ENCODE measurements at places on chromosomes 7 and 10.

DNA sequence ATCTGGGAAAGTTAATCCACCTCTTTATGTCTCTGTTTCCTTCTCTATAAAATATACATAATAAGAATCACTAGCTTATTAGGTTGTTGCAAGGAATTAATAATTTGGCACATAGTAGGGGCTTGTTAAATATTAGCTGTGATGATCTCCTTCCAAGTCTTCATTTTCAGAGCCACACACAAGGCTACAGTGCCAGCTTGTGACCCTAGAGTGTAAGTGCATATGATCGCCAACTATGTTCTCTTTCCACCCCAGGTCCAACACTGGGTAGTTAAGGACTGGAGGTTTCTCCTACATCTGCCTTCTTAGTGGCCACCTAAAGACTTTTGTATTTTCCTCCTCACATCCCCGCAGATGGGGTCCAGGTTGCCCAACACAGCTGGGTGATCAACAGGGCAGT is 17.9 kb upstream of the ACSM6 start:
- DNase-seq, result no peak

DNA sequence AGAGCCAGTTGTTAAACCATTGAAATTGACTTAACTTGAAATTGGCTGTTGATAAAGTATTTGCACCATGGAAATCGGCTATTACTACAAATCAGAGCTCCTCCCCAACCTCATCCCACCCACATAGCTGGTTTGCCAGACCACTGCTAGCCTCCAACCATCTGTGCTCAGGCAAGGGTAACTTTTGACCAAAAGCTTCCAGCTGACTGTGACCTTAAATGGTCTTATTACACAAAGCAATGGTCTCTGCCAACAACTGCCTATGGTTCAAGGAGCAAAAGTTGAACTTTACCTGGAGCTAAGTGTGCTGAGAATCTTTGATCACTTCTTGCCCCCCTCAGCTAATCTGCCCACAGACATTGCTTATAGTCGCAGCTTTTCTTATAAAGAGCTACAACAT is 48.5 kb upstream of the ADRB1 start:
- DNase-seq, result no peak

DNA sequence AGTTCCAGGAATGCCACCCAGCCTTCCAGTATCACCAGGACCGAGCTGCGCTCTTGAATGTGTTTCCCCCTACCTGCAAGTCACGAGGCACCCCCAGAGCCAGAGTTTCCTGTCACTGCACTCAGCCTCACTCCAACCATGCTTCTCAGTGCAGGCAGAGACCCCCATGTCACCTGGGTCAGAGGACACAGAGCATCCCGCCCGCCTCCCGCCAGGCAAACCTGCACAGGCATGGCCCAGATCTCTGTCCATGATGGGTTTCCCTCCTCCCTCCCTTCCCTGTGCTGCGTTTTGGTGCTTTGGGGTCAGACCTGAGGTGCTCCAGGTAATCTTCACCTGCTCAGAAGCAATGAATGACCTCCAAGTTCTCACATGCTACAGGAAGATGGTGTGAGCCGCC is 3.1 kb upstream of the RET start:
- DNase-seq, result no peak

- DNase-seq, result no peak
These were observed 102.7 kb downstream of the PRTFDC1 start for GRCh38 chr10:24849501-24850299.

GRCh38 chr10:77164616-77165311 is 472.8 kb downstream of the KCNMA1 start:
- DNase-seq, result no peak

- DNase-seq, result no peak
These were observed 628 bp downstream of the HPSE2 start for GRCh38 chr10:99234791-99235657.

GRCh38 chr10:60816628-60817397 is 38.5 kb downstream of the CDK1 start:
- no peak for DNase-seq

- no peak for DNase-seq
These were observed 34.7 kb downstream of the IMMP2L start for GRCh38 chr7:111527545-111527944.

DNA sequence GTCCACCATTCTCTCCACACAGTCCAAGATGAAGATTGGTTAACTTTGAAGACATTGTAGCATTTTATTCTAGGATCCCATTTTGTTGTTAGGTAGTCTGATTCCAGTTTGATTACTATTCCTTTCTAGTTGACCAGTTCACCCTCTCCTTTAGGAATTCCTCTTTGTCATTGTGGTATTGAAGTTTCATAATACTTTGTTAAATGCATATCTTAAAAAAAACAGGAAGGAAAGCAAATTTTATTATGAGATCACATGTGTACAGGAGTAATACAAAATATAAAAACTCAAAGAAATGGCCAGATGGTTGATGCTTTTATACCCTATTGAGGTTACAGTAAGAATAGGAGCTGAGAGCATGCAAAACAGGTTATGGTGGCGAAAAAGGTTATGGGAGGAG is 15.5 kb upstream of the SEMA3C start:
- no peak for DNase-seq

GRCh38 chr10:437698-438490 is 251.6 kb downstream of the DIP2C start:
- no peak for DNase-seq

GRCh38 chr10:98511876-98512275 is 65.1 kb upstream of the HPS1 start:
- DNase-seq, result no peak

GRCh38 chr10:71266147-71266917 is 52.7 kb upstream of the SLC29A3 start:
- DNase-seq, result no peak

- no peak for DNase-seq
These were observed 732.8 kb upstream of the IGFBP3 start for GRCh38 chr7:46653848-46654247.

- DNase-seq, result no peak
These were observed 14.2 kb downstream of the INPP5A start for GRCh38 chr10:132551808-132552130.

GRCh38 chr10:21083861-21084260 is 186.8 kb upstream of the NEBL start:
- no peak for DNase-seq

DNA sequence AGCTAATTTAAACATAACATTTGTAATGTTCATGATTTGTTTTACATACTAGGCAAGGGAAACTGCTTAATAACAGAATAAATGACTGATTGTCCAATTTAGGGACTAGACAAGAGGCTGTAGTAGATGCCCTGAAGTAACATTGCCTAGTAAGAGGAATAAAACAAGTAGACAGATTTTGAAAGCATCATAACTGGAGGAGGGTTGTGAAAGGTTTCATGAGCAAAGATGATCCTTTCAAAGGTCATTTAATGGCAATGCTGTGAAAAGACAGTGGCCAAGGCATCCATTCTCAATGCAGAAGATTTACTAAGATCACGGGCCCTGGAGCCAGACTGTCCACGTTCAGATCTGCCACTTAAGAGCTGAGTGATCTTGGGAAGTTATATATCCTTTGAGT is 44.8 kb upstream of the HHEX start:
- no peak for DNase-seq

GRCh38 chr7:70063371-70063770 is 465.1 kb downstream of the AUTS2 start:
- DNase-seq, result no peak

- no peak for DNase-seq
These were observed 22.2 kb upstream of the BAIAP2L1 start for GRCh38 chr7:98423043-98423442.

DNA sequence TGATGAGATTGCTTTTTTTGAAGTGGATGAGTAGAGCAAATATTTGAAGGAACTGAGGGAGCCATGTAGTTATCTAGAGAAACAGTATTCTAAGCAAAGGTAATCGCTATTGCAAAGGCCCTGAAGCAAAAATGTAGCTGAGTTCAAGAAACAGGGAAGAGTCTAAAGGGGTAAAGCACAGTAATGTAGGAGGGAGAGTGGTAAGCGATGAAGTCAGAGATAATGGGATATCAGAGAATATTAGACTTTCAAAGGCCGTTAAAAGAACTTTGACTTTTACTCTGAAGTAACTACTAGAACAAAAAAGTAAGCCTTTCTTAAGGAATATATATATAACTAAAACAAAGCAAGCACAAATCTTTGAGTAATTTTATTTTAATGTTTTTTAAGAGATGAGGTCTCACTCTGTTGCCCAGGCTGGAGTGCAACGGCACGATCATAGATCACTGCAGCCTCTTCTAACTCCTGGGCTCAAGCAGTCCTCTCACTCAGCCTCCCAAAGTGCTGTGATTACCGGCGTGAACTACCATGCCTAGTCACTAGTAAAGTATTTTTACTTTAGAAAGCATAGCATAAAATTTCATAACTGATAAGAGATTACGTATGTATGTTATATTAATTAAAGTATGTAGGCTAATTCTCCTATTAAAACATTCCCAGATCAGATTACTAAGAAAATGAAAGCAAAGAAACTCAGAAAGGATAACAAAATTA is 61.7 kb upstream of the OIT3 start:
- DNase-seq, result no peak

DNA sequence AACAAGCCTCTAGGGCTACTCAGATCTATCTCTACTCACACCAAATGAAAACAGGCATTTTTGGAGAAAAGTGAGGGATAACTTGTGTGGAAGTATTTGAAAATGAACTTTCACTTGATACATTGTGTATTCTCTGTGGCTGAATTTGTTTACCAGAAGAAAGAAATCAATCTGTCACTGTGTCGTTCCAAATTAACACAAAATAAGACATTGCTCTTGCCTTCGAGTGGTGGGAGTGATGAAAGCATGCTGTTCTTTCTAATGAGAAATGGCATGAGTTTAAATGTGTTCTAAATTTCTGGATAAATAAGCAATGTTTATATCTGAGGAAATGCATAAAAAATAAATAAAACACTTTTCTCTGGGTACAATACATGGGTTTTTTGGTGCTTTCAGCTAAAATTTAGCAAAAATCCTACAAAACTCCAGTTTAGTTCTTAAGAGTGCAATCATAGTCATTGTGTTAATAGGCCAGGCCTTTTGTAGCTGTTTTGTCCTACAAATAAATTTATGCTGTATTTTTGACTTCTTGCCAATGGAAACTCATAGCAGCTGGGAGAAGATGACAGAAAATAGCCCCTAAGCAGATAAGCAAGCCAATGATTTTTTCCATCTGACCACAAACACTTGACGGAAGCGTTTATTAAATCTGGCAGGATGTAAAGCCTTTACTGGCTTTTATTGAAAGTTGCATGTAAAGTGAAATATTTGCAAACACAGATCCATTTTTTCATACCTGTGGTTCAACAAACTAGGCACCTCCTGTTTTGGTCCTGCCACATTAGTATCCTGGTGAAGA is 1064.1 kb upstream of the GHITM start:
- no peak for DNase-seq

DNA sequence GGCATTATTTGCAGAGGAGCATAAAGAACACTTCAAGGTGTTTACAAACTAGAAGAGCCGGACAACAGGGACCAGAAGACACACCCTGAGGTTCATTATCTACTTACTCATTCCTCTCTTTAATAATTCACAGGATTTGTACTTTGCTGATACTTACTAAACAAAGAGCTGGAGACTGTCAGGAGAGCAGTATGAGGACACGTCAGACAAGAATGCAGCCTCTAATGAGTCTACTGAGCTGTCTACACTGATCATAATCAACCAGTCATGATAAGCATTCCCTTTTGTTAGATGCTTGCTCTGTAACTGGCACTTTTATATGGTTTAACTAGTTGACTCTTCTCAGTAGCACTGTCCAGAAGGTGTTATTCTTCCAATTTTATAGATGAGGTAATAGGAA is 243.3 kb upstream of the CDC14C start:
- no peak for DNase-seq

DNA sequence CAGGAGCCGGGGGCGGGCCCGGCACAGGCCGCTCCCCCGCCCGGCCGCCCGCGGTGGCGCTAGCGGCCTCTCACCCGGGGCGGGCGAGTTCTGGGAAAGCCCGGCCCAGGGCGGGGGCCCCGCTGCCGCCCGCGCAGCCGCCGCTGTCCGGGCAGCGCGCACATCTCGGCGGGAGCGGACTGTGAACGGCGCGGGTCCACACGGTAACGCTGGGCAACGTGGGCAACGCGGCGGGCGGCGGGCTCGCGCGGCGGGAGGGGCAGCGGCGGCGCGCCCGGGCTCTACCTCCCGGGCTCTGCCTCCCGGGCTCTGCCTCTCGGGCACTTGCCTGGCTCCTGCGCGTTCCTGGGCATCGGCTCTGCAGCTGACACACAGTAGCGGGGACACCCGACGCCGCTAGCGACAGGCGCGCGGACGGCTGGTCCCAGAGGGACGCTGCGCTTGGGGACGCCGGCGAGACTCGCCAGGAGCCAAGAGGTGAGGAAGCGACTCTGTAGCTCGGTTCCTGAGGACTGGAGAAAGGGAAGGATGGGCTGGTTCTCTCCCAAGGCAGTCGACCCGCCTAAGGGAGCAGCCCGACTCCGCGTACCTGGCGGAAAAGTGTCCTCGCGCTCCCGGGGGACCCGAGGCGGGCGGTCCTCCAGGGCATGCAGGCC is at the start of gene PLCE1:
PLCE1 (plus strand) TSS at position 150 of the 656 bp plus-strand sequence. CDS start 37,116 bp downstream, outside the sequence.
- DNase-seq, result no peak

GRCh38 chr10:63464402-63465292 is 1.1 kb downstream of the JMJD1C start:
- no peak for DNase-seq

DNA sequence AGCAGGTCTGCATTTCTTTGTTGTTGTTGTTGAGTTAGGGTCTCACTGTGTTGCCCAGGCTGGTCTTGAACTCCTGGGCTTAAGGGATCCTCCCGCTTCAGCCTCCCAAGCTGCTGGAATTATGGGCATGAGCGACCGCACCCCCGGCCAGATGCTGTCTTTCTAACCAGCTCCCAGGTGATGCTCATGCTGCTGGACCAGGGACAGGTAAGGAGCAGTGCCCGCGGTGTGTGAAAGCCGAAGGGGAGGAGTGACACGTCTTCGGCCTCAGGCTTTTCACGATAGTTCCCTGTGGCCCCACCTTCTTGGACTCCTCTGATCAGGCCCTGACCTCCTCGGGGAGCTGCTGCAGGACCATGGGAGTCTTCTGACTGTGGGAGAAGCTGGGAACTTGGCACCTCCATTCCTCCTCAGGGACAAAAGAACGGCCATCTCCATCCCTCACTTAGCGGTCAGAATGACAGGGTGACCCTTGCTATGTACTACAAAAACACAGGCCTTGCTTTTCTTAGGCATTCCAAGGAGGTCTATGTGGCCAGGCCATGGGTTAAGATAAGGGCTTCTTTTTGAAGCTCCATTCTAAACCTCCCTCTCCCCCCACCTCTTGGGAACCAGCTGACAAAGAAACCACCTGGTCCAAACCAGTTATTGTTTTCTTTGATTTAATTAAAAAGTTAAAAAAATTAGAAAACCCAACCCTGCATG is 5.5 kb downstream of the SFRP5 start:
- DNase-seq, result no peak

GRCh38 chr10:111109501-111110242 is 32.8 kb downstream of the ADRA2A start:
- DNase-seq, result no peak

Data from stimulated activated CD8-positive, alpha-beta memory T cell treated with anti-CD3 and anti-CD28 coated beads, Interleukin-4, amount 100 ng/mL, for 1 hour (primary cell).